ENCODE measurements at places on chromosomes 2 and 18. TPM values are rescaled to one million over a fixed set of nuclear protein-coding genes. Genes with fewer than 3 reads are reported as not detected.

EFHD1 gene
- 178 TPM for total RNA-seq

NT5DC4 gene
- not detected for total RNA-seq

DNA sequence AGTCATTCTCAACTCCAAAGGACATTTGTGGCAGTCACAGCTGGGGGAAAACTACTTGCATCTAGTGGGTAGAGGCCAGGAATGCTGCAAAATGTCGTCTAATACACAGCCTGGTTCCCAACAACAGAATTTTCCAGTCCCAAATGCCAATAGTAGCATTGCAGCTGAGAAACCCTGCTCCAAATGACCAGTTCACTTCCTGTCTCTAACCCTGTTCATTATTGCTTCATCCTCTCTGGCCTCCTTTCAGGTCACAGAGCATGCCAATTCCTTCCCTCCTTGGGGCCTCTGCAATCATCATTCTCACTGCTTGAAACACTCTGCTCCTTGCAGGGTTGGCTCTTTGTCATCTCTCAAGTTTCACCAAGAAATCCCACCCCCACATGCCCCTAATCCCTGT, 139.1 kb downstream of the IRS1 start:
- no peak overlapping the region for H3K4me3 ChIP-seq
- no peak for DNase-seq
- H3K27me3 ChIP-seq = no peaks in the 10 kb centered on the region
- H3K27ac ChIP-seq = peak overlapping the region; percentile 87

HNMT gene
- total RNA-seq = 2.0 TPM

SLC40A1 gene
- total RNA-seq = 21.7 TPM

Measured in chondrocyte (in vitro differentiated cells).